ENCODE measurements at places on chromosomes 11 and 22. TPM values are rescaled to one million over a fixed set of nuclear protein-coding genes. Genes with fewer than 3 reads are reported as not detected.

The CLCF1 gene
- 3.2 TPM for total RNA-seq

DNA sequence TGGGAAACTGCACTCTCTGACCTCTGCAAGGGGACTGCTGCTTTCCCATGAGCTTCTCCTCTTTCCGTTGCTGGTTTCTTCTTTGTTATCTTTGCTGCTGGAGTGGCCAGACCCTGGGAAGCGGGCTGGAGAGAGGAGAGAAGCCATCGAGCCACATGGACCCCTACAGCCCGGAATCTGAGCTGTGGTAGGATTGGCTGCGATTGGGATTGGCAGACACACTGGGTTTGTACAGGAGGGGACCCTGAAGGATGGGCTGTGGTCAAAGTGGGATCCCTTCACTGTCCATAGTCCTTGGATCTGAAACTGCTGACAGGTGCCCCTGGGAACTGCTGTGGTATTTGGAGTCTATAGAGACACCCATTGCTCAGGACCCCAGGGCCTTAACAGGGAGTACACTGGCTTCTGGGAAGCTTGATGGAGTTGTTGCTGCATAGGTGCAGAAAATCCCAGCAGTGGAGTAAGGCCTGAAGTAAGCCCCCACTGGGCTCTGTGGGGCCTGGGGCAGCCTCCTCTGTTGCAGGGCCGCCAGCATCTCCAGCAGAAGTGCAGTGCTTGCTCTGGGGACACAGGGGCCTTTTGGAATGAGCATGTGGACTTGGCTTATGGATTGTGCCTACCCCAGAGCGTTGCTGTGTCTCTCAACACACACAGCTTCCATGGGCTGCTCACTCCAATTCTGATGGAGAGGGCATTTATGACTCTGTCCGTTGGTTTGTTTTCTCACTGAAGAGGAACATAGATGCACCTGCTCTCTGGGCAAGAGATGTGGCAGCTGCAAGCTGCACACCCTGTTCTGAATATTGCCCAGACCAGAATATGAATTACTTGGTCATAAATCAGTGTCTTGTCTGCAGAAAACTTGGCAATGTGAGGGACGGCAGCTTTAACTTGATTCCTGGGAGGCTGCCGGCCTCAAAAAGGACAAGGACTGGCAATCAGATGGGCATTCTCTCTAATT is 32.0 kb downstream of the BCR start:
- H3K4me1 ChIP-seq, result peaks cover 33% of the 10 kb centered on the region
- no peaks in the 10 kb centered on the region for H3K27me3 ChIP-seq
- H3K27ac ChIP-seq, result no peak overlapping the region
- no peak for DNase-seq
- H3K36me3 ChIP-seq, result peaks cover 4% of the 10 kb centered on the region
- H3K4me3 ChIP-seq, result no peak overlapping the region

The OR8B12 gene
- not detected for total RNA-seq

- no peak overlapping the region for H3K4me3 ChIP-seq
- H3K27ac ChIP-seq, result peak overlapping the region; percentile 88
- H3K4me1 ChIP-seq, result peaks cover 25% of the 10 kb centered on the region
- DNase-seq, result no peak
- no peaks in the 10 kb centered on the region for H3K36me3 ChIP-seq
Measured at GRCh38 chr11:47860536-47860935, 12.4 kb upstream of the NUP160 start.

- peaks cover 12% of the 10 kb centered on the region for H3K4me1 ChIP-seq
- H3K36me3 ChIP-seq, result peaks cover 9% of the 10 kb centered on the region
- H3K27me3 ChIP-seq, result no peaks in the 10 kb centered on the region
- DNase-seq, result no peak
- H3K27ac ChIP-seq, result no peak overlapping the region
- no peak overlapping the region for H3K4me3 ChIP-seq
Measured at GRCh38 chr11:19876750-19877149, 164.1 kb downstream of the NAV2 start.

The APOL3 gene
- 2.3 TPM for total RNA-seq

DNA sequence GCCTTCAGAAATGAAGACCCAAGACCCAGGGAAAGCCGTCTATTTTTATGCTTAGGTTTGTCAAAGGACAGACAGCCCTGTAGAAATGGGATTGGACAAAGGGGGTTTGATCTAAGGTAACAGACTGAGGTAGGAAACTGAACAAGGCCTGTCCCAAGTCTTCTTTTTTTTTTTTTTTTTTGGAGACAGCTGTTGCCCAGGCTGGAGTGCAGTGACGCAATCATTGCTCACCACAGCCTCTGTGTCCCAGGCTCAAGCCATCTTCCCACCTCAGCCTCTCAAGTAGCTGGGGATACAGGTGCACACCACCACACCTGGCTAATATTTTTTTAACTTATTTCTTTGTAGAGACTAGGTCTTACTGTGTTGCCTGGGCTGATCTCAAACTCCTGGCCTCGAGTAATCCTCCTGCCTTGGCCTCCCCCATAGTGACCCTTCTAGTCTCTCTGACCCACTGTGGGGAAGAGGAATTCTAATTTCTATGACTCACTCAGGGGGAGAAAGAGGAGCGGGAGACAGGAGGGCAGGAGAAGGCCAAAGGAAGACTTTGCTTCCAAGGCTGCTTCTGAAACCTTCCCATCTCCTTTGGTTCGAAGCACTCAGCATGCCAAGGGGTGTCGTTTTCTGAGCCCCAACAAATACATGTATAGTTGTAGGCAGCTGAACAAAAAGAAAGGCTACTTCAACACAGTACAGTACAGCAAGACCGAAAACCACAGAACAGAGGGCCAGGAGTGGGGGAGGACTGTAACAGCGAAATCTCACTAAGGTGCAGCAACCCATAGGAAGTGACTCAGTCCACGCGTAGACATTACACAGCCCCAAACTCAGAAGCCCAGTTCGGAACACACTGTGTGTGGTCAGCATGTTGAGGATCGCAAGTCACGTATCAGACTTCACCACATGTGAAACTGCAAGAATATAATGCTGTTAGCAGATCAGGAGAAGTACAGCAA is 872 bp downstream of the TMA7B start:
- H3K4me1 ChIP-seq, result peaks cover 21% of the 10 kb centered on the region
- H3K27ac ChIP-seq, result no peak overlapping the region
- no peaks in the 10 kb centered on the region for H3K36me3 ChIP-seq
- peaks cover 13% of the 10 kb centered on the region for H3K27me3 ChIP-seq

The ARAP1 gene
- 149 TPM for total RNA-seq

DNA sequence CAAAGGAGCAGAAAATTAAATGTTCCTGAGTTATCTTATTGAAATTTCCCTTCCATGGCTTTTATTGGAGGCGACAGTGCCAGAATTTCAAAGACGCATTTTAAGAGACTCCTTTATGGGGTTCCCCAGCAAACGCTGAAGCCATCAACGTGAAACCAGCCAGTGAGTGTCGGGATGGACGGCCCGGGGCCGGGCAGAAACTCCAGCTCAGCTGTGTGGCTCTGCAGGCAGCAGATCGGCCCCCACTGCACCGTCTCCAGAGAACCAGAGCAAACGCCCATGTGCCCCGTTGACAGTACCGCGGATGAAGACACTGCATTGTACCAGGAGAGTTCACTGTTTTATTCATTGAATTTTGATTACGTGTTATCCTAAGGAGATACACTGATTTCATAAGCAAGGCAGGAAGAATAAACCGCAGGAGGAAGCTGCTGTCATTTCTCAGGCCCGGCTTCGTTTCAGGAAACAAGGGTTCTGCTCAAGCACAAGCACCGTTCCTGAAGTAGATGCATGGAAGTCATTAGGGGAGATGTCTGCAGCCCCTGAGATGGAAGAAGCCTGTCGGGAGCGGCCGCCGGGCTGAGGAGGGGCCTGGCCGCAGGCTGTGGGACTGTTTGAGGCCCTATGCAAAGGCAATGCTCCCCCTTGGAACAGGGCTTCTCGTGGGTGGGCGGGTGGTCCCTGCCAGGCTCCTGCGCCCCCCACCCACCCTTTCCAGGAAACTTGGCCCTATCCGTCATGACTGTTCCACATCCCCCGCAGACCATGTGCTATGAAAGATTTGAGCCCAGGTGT is 639.7 kb downstream of the TBC1D22A start:
- no peak overlapping the region for H3K4me3 ChIP-seq
- no peaks in the 10 kb centered on the region for H3K27me3 ChIP-seq
- no peak for DNase-seq

- H3K4me1 ChIP-seq, result peaks cover 18% of the 10 kb centered on the region
- H3K36me3 ChIP-seq, result peaks cover 3% of the 10 kb centered on the region
Measured at GRCh38 chr11:66292543-66293332, 1.0 kb downstream of the TMEM151A start.

The CSF2RB gene
- total RNA-seq, result 0.72 TPM

GRCh38 chr11:55652560-55652959 is 4.4 kb downstream of the OR4S2 start:
- no peak for DNase-seq
- no peaks in the 10 kb centered on the region for H3K36me3 ChIP-seq
- no peak overlapping the region for H3K4me3 ChIP-seq
- no peaks in the 10 kb centered on the region for H3K4me1 ChIP-seq

DNA sequence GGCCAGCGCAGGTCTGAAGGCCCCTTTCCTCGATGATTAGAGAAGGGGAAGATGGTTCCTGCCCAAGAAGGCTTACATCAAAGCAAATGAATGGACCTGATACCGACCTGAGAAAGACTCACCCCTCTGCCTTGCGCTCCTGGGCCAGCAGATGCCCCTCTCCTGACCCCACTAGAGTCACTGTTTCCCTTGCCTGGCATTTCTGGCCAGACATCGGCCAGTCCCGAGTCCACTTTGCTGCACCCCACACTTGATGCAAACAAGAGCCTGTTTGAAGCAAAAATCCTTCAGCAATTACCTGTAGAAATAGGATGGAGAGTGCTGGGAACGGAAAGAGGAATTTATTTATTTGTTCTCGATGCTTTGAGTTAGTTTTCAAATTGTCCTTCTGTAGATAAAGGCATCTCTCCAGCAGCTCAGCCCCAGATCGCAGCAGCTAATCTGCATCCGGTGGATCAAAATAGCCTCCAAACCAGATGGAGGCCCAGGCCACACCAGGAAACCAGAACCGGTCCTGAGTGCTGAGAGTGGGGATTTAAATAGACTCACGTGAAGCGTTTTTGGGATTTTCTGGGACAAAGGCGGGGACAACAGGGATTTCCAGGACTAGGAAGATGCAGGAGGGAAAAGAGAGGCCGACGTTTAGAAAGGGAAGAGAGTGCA is 148.6 kb downstream of the TRIM29 start:
- peaks cover 12% of the 10 kb centered on the region for H3K27me3 ChIP-seq

The TSSK2 gene
- total RNA-seq, result not detected

DNA sequence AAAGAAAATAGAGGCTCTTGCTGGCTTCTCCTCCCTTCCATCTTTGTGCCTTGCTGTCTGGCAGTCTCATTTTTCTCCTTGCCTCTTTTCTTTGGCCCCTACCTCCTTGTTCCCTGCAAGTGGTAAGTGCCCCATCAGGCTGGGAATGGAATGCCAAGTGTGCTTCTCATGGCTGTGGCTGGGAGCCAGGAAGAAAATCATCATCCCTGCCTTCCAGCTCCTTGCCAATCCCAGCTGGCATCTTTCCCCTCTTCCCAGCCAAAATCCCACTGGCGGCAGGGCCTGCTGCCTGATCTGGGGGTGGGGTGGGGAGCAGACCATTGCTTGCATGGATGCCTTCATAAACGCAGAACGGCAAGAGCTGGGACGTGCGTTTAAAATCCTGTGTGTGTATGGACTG is 27.0 kb upstream of the SLC25A18 start:
- no peak overlapping the region for H3K4me3 ChIP-seq
- no peaks in the 10 kb centered on the region for H3K4me1 ChIP-seq
- H3K27me3 ChIP-seq, result no peaks in the 10 kb centered on the region
- no peak overlapping the region for H3K27ac ChIP-seq
- H3K36me3 ChIP-seq, result no peaks in the 10 kb centered on the region
